Small intestine (tissue), 16 donors: ENCODE measurements at places on chromosomes 1 and 21.
A peak's percentile ranks its signal among the peaks of the same experiment; 100 is the strongest.

GRCh38 chr21:32956061-32956656, 69.6 kb upstream of the OLIG2 start:
- no peak for DNase-seq

GRCh38 chr1:10555635-10556429, 81.1 kb downstream of the PEX14 start:
- DNase-seq: peak; percentile 33

DNA sequence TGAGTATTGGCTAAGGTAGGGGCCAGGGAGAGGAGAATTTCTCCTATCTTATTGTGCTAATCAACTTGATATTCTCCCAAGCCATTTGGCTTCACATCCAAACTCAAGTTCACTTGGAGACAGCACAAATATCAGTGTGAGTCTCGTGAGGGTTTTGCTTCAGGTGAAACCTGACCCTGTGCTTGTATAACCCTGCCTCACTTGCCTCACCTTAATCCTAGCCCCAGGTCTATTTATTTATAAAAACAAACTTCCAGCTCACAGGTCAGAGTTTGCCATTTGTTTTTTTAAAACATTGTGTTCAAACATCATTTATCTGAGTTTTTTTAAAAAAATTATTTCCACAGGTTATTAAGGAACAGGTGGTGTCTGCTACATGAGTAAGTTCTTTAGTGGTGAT, 19.9 kb downstream of the HAO2 start:
- DNase-seq: no peak

- DNase-seq: no peak
These were observed 15.7 kb downstream of the ZFYVE9 start for GRCh38 chr1:52157582-52157981.

- DNase-seq: no peak
These were observed 5.1 kb upstream of the ARNT start for GRCh38 chr1:150881331-150882070.

GRCh38 chr1:157239936-157240335, 101.7 kb upstream of the ETV3 start:
- no peak for DNase-seq

DNA sequence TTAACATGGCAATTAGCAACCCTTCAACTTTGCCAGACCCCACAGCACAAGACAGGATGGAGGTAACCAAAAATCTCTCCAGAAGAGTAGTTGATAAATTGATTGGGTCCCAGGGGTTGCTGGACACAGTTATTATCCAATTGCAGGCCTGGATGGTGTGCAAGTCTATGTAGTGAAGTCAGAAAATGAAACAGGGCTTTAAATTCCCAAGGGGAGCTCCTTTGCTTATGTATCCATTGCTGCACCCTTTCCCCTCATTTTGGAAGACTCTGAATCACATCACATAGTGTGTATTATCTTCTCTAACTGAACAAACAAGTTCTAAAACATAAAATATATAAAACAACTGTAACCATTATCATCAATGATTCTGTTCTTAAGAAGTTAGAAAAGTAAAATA, 550.2 kb downstream of the LMO4 start:
- no peak for DNase-seq

DNA sequence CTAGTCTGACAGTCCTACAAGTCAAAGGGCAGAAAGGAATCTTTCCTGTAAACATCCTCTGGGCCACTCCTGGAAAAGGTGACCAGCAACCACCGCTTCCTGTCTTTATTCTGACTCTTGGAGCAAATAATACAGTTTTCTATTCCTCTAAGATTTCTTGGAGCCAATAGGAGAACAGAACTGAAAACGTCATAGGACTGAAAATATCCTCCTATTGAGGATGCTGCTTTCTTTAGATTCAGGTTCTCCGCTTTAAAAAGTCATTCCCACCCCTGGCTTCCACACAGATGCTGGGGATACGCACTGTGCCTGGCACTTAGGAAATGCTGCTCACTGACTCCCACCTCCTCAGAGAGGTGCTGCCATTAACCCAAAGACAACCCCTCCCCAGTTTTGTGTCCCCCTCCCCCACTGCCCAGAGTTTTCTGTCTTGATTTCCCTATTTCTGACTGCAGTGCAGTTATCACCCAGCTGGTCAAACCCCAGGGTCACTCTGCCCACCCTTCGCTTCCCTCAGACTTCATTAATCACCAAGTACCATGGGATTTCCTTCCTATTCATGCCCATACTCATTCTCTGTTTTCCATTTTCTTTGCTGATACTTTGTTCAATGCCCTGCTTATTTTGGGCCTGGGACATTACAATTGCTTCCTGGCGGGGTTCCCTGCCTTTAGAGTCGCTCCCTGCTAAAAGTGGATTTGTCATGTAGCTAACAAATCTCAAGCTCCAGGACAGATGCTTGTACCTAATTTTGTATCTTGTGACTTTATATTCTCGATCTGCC, 82.1 kb upstream of the ARHGAP29 start:
- DNase-seq: no peak
